Esophagus squamous epithelium (tissue), 5 donors: ENCODE measurements at places on chromosomes 1 and 21.

- DNase-seq = no peak
Measured at GRCh38 chr1:154777781-154778180, 92.3 kb downstream of the KCNN3 start.

DNA sequence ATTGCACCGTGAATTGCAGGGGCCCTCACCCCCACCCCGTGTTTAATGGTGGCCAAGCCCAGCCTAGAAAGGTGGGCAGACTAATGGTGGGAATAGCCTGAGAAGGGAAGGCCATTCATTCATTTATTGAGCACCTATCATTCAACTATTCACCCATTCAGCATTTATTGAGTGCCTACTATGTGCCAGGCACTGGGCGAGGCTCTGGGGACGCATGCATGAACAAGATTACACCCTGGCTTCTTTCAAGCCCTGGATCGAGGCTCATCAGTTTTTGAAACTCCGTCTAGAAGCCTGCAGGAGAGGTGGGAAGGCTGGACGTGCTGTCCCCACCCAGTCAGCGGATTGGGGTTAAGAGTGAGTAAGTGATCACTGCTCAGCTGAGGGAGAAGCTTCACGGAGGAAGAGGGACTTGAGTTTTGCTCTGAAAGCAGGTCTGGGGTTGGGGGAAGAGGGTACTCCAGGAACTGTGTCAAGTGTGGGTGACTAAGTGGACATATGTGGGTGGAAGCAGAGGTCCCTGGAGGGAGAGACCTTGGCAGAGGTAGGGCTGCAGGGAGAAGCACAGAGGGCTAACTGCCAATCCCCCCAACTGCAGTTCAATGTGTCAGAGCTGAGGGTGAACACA is 35.6 kb downstream of the MEF2D start:
- DNase-seq = no peak

- DNase-seq = no peak
Measured at GRCh38 chr21:46596201-46596600, 8.7 kb downstream of the S100B start.

- DNase-seq = no peak
Measured at GRCh38 chr1:182588500-182589396, at the start of gene RNASEL. RNASEL (minus strand) TSS chr1:182589256; CDS start chr1:182586806, 2,450 bp downstream.

GRCh38 chr1:213622365-213623063 is 365.3 kb upstream of the PROX1 start:
- DNase-seq = no peak

GRCh38 chr1:97680470-97680869 is 240.4 kb downstream of the DPYD start:
- DNase-seq = no peak

- no peak for DNase-seq
Measured at GRCh38 chr1:54135436-54136120, 17.2 kb downstream of the CDCP2 start.

DNA sequence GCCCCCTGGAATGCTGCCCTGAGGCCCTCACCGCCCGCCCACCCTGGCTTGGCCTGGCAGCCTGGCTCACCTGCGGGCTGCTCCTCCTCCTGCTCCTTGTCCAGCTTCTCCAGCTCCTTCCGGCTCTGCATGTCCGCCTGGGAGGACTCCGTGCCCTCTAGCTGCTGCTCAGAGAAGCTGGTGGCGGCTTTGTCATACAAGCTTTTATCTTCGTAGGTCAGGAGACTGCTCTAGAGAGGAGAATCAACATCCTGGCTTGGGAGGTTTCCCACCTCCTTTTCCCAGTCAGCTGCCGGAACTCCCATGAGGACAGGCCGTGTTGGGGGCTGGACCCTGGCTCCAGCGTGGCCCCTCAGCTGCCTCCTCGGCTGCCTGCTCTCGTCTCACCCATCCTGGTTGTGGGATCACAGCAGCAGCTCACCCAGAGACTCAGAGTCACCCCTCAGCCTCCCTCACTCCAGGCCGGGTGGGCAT is 36.6 kb upstream of the TMEM52 start:
- no peak for DNase-seq

DNA sequence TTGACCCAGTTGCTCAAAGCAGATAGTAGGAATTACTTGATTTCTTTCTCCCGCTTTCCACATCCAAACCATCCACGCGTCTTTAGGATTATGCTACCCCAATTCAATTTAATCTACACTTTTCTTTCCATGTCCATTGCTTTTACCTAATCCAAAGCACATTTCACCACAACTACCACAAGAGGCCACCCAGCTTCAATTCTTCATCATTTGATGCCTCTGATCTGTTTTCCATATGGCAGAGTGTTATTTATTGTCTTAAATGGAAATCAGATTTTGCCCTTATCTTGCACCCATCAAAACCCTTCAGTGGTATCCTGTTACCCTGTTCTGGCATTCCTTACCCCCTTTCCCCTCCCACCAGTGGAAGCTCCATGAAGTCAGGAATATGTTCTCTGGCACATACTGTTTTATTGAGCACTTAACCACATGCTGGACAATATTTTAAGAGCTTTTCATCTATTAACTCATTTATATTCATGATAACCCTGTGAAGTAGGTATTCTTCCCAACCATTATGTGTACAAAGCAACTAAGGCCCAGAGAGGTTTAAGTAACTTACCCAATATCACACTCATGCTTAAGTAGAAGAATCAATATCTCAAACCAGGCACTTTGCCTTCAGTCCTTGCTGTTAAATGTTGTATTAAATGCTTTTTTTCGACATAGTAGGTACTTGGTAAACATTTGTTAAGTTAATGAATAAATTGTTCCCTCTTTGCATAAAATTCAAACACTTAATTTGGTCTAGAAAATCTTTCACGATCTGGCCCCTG is 34.6 kb downstream of the CLIC4 start:
- no peak for DNase-seq

DNA sequence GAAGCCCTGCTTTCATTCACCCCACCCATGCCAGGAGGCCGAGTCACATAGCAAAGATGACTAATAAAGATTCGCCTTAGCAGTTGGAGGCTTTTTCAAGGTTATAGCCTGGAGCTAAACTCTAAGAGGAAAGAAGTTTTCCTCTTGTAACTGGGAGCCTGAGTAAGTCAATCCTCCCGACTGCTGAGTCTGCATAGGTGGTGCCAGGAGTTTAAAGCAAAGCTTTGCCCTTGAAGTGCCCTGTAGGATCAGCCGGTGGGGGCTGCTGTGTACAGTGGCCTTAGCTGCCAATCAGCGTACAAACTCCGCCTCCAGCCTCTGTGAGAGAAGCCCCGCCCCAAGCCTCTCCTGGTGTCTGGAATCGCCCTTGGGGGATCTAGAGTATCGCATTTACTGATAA is 147.5 kb upstream of the SPATA6 start:
- DNase-seq = no peak

DNA sequence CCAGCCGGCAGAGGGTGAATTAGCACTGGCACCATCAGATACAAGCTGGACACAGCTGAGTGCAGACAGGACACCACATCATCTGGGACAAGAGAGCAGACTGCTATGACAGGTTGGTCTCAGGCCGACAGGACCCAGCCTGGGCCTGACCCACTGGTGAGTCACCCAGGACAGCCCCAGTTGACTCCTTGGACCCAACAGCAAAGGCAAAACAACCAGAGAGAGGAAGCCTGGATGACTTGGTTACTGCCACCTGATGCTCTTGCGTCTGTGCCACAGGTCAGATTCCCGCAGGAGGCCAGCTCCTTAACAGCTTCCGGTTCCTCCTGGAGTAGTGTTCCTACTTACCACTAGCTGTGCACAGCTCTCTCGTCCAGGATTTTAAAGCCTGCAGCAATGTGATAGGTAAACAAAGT is 18.5 kb downstream of the CCN1 start:
- no peak for DNase-seq

DNA sequence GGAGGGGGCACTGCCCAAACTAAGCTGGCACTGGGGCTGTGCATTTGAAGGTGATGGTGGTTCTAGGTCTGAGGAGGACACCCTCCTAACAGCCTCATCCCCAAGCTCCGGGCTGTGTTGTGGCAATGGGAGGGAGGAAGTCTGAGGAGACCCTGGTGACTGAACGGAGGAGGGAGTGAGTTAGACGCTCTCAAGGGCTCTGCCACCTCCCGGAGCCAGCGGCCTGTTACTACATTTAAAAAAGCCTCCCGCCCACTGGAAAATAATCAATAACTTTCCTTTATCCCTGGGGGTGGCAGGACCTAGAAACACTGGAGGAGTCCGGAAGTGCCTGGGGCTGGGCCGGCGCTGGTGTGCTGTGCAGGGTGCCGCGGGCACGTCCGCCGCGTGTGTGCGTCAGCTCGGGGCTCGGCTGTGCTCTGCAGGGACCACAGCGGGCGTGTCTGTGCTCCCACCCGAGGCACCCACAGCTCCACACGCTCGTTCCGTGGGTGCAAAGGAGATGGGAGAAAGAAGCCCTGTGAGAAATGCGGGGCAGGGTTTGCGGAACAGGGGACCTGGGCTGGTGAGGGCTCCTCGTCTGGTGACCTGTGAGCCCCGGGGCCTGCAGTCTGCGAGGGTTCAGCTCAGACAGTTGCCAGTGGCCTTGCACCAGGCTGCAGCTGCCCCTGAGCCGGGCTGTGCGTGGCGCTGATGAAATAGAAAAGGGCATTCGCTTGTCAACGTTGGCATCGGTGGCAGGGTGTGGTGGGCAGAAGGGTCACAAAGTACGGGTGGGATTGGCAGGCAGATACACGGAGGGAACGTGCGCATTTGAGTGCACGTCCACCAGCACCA is 5.3 kb downstream of the SAMD11 start:
- no peak for DNase-seq

GRCh38 chr1:94257444-94257843 is 20.1 kb upstream of the ARHGAP29 start:
- DNase-seq = no peak
